NCI-H1092 treated with DMSO at 0.1 percent for 48 hours (cell line): ENCODE measurements at places on chromosomes 3 and 15.

DNA sequence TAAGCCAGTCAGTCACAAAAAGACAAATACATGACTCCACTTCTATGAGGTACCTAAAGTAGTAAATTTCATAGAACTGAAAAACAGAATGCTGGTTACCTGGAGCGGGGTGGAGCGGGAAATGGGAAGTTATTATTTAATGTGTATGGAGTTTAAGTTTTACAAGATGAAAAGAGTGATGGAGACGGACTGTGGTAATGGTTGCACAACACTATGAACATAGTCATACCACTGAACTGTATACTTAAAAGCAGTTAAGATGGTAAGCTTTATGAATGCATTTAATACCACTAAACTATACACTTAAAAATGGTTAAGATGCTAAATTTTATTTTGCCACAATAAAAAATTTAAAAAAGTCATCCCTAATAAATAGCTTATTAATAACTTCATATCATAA lies 23.2 kb downstream of the SFMBT1 start:
- no peak for DNase-seq

DNA sequence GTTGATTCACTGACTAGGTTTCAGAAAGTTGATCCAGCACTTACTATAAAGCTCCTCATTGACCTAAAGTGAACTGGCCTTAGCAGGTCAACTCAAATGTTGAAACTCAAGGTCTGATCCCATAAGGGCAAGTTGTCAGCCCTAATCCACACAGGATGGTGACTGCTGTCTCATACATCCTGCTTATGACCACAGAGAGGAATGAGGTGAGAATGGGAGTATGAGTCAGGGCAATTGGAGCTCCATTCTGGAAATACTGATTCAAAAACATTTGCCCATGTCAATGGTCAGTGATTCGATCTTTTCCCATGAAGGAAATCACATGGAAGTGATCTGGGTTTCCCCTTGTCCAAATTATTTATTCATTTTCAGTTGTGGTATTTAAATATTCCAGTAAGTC lies 78.7 kb downstream of the ZNF385D start:
- no peak for DNase-seq

DNA sequence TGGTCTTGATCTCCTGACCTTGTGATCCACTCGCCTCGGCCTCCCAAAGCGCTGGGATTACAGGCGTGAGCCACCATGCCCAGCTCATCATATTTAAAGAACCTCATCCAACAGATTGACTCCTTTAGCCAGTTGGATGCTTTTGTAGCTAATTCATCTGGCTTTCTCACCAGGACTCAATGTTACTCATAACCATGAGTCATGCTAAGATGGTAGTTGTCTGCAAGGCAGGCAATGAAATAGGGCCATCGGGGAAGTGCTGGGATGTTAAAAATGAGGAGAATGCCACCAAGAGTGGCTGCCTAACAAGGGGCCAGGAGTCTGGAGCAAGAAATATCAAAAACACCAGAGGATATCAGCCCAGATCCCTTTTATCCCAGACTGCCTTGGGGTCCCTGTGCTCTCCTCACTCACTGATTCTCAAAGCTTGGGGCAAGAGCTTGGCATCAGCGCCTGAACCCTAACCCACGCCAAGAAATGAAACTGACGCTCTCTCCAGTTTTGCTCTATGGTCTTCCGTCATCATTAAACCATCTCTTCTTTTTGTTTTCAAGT lies 7.4 kb upstream of the PCOLCE2 start:
- DNase-seq, result no peak

DNA sequence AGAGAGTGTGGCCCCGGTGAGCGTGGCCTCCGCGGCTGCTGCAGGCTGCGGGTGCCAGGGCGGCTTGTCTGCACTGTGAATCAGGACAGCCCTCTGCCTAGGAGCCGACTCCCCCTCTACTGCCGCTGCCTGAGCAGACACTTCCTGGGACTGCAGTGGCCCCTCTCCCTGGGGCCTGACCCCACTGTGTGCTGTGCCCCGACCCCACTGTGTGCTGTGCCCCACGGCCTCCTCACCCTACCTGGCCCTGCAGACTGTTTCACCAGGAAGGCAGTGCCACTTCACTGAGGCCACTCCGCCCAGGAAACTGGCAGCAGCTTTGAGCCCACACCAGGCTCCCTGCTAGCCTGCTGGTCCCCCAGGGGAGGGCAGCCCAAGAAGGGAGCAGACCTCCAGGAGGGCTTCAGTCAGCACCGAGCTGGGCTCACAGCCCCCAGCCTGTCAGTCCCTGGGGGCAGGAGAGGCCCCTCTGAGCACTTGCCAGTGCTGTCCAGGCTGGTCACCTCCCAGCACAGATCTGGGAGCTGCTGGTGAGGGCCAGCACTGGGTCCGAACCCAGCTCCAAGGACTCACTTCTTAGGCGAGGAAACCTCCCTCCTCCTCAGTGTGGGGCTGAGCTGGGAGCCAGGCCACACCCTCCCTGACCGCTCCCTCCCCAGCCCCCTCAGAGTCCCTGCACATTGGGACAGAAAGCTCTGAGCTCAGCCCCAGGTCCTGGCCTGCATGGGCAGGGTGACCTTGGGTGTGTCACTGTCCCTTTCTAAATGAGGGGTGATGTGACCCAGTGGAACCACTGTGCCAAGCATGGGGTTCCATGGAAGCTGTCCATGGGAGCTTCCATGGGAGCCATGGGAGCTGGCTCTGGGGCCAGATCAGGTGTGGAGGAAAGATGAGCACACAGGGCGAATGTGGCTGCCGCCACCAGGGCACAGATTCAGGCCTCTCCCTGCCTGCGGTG lies 56.8 kb downstream of the DNAJB8 start:
- DNase-seq, result no peak

DNA sequence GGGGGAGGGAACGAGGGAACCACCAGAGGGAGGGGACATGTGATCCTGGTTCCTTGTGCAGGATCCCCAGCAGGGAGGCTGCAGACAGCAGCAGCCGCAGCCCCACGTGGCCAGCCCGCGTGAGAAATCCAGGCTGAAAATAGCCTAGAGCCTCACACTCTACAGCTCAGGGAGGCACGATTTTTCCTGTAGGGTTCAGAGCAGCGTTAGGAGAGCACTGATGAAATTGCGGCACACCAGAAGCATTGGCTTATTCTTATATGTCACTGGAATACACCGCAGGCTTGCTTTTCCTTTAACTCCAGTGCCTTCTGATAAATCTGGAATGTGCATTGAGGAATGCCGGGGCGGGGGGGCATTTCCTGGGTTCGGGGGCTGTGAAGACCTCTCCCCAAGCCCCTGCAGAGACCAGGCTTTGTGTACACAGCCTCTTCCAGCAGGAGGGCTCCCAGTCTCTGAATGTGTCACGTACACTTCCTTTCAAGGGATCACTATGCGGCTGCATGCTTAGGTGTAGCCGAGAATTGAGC lies 193.0 kb downstream of the ATP10A start:
- peak; percentile 51 for DNase-seq

DNA sequence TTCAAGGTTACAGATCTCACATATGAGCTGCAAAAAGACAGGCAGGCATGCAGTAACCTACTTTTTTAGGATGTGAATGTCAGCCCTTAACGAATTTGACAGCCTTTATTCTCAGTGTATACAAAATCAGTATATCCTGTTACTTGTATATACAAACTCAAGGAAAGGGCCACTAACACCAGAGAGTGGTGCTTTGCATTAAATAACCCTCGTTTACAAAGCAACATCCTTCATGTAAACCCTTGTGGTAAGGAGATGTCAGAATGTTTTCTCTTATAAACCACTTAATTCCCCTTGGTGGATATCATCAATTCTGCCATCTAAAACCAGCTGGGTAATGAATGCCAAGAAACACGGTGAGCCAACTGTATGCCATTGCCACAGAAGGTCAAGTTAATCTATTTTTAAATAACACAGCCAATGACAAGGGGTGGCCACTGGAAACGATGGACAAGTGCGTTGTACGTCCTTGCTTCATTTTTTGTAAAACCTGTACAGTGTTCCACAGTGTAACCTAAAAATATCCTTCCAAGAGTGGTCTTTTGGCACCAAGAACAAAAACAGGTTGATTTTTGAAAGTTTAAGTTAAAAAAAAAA lies 7.5 kb downstream of the MAGI1 start:
- no peak for DNase-seq

GRCh38 chr15:60901647-60902046 lies 327.5 kb downstream of the RORA start:
- DNase-seq, result no peak

- no peak for DNase-seq
Observed at GRCh38 chr15:38211811-38212210, 40.8 kb upstream of the SPRED1 start.

DNA sequence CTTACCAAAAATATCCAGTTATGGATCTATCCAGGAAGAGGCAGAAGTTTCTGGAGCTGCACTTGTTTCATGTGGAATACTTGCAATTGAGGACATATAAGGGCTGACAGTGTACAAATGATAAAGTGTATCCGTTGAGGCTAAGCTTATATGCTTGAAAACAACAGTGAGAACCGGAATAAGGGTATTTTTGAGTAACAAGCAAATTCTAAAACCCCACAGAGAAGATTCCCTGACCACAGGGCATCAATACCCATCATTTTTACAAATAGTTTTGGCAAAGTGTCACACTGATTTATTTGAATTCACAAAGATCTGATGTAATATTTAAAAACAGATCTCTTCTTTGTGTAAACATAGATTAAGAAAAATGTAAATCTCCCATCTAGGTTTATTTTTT lies 208.4 kb downstream of the FMN1 start:
- no peak for DNase-seq

- no peak for DNase-seq
Observed at GRCh38 chr15:99651023-99651807, 82.0 kb downstream of the LYSMD4 start.

DNA sequence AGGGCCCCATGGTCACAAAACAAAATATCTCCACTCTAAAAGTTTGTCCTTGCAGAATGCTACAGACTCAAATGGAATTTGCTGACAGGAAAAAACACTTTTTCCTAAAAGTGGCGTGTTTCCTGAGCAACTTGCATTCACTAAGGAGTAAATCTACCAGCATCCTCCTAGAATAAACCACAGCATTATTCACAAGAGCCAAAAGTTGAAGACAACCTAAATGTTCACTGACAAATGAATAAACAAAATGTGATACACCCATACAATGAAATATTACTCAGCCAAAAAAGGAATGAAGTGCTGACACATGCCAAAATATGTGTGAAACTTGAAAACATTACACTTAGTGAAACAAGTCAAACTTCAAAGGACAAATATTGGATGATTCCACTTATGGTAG lies 28.9 kb downstream of the ITGB5 start:
- DNase-seq, result no peak

DNA sequence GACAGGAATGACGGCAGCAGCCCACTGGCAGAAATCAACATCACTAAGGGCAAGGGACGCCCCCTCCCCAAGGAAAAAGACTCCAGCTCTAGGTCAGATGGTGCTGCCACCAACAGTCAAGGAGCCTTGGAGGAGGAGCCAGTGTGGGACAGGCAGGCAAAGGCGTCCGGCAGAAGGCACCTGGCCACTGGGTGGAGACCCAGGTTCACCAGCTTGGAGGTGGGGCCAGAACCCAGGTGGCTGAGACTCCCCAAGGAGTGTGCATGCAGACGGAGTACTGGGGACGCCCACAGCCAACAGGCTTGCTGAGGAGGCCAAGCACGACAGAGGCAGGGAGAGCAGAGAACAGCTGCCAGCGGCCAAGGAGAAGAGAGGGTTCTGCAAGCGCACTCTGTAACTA lies 35.2 kb downstream of the PTPN23 start:
- no peak for DNase-seq

DNA sequence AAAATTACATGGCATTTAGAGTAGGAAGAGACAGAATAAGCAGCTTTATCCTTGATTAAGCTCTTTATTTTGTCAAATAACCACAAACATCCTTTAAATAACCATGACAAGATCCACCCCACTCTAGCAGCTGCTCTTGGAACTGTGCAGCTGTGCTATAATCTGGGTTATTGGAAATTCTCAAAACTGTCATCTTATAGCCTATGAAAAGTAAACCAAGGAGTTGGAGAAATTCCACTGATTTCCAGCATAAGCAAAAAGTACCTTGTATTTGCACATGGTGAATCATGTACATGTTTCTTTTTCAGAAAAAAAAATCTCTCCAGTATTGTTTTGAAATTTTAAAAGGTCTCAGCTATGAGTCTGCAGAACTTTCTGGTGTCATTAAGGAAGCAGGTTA lies 88.8 kb upstream of the ABI3BP start:
- no peak for DNase-seq

GRCh38 chr15:73889053-73889761 lies 15.8 kb downstream of the TBC1D21 start:
- no peak for DNase-seq

- peak; percentile 91 for DNase-seq
Observed at GRCh38 chr15:26355472-26356074, 417.3 kb downstream of the GABRB3 start.

DNA sequence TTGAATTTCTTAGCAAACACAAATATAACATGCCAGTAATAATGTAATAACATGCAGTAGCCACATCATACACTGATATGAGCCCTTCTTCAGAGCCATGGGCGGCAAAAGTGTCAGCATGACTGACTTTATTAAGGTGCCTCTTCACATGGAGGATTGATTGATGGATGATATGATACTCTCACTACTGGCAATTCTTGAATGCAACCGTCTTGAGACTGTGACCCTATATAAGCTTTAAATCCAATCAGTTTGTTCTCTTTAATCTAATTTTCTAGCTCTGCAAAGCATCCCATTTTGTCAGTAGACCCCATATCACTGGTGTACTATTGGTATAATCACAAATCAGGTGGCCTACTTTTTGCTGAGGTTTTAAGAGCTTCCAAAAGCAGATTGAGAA lies 463.7 kb upstream of the ROBO2 start:
- DNase-seq, result no peak

GRCh38 chr3:148367756-148368155 lies 329.9 kb upstream of the AGTR1 start:
- DNase-seq, result no peak

- DNase-seq, result no peak
Observed at GRCh38 chr3:59908701-59909100, 858.9 kb upstream of the CFAP20DC start.

GRCh38 chr3:157330206-157330605 lies 106.4 kb upstream of the PTX3 start:
- no peak for DNase-seq

DNA sequence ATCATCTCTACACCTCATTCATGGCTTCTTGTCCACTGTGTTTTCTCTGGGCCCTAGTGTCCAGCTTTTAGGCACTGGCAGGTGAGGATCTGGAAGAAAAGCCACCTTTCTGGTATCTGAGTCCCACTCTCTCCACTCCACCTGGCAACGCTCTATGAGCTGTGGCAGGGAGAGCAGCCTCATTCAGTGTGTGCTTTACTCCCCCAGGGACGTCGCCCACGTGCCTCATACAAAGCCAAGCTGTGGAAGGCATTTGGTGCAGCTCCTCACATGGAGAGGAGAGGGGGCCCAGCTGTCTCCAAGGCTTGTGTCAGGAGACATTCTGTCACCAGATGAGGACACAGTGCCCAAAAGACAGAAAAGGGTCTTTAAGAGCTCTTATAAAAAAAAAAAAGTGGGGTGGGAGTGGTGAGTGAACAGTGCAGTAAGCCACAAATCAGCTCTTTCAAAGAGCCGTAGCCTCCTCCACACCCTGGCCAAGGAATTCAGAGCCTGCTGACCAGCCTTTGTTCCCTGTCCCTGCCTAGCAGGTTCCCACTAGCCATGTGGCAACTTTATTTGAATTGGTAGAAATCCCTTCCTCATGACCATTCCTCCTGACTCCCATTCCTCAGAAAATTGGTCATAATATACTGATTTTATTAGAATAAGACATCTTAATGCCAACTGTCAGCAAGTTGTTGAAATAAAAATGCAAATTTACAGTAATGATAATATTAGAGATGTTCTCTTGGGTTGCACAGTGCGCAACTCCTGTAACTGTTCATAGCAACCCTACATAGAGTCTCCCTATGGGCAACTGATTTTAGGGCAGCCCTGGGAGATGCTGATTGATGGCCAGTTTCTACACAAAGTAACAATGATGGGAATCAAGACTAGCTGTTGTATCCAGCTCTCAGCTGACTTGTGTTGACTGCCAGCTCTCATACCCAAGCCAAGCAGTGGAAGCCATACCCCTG lies 29.5 kb downstream of the GALNT15 start:
- DNase-seq, result no peak
